ENCODE measurements at places on chromosomes 5 and 9.

- no peak for DNase-seq
Observed at GRCh38 chr5:139763930-139764791, 31.4 kb upstream of the PSD2 start.

DNA sequence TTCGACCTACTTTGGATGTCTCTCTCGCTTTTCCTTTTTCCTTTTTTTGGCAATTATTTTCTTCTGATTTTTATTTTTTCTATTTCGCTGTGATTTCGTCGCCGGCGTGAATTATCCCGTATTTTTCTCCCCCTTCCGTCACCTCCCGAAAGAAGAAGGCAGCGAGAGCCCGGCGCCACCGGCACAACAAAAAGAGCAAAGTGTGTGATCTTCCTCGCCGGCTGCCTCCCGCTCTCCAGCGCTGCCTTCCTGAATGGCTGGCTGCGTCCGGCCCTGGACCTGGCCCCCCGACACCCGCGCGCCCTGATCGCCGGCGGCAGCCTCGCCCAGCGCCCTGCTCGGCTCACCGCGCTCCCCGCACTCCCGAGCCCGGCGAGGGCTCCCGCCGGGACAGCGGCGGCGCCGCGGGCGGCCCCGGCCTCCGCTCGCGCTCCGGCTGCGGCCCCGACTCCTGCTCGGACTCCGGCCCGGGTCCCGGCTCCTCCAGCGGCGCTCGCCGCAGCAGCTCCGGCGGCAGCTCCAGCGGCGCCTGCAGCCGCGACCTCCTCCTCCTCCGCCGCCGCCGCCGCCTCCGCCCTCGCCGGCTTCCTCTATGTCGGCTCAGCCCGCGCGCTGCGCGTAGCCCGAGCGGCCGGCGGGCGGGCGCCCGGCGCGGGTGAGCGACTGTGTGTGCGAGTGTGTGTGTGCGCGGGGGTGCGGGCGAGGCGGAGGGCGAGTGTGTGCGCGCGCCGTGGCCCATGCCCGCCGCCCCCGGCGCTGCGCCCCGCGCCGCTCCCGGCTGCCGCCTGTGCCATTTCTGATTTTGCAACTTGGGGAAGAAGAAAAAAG lies 960 bp downstream of the NR2F1 start:
- DNase-seq = no peak

- no peak for DNase-seq
Observed at GRCh38 chr5:76626738-76627137, 3.5 kb upstream of the F2RL2 start.

DNA sequence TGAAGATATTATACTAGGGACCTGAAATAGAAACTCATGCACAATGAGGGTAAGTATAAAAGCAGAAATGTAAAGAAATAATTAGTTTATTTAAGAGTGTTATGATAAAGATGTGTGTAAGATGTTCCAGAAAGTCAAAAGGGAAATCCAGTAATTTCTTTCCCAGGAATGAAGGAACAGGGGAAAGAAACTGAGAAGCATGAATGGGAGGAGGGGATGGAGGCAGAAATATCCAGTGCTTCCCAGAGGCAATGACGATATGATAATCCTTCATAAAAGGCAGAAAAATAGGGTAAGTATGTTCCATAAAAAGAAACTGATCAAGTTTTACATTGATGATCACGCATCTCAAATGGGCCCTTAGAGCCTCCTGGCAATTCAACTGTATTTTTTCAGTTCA lies 120.7 kb upstream of the LPAR1 start:
- no peak for DNase-seq

DNA sequence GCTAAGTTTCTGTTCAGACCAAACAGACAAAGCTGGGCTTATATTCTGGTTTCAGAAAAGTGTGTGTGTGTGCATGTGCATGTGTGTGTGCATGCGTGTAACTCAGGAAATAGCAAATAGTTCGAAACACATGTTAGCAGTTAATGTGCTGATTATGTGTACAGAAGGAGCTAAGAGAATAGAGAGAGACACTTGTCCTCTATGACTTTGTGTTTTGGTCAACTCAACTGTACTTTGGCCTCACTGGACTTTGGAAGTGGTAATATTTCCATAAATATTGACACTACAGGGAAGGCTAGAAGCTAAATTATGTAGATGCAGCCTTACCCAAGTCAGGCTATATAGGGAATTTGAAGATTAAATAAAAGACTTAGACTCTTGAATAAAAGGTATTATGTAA lies 155.5 kb downstream of the RAB3C start:
- no peak for DNase-seq

- no peak for DNase-seq
Observed at GRCh38 chr5:174159327-174160114, 114.0 kb downstream of the NSG2 start.

DNA sequence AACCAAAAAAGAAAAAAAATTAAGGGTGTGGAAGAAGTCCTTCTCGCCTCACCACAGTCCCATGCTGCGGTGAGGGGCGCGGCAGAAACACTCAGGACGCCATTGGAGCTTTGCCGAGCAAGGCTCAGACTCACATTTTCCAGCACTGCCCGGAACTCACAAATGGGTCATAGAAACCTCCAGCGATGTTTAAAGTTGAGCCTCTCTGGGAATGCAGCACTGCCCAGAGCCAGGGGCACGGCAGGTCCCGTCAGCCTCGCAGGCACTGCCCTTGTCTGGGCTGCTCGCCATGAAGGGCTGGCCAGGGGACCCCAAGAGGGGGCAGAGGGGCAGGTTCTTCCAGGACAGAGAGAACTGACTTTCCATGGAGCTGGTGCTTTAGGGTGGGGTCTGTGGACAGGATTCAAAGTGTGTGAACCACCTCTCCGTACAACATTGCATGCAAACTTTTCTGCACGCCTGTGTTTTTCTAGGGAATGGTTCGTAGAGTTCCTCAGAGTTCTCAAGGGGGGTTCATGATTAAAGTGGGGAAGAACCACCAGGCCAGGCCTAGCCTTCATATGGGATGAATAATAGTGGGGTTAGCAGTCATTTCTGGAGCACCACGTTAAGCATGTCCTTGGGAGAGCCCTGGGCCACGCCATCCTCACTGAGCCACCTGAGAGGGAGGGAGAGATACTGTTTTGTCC lies 38.4 kb downstream of the PRRX2 start:
- DNase-seq = no peak

GRCh38 chr5:68268101-68268851 lies 52.7 kb downstream of the PIK3R1 start:
- no peak for DNase-seq

GRCh38 chr5:150215979-150216944 lies 26.4 kb downstream of the SLC6A7 start:
- DNase-seq = no peak

DNA sequence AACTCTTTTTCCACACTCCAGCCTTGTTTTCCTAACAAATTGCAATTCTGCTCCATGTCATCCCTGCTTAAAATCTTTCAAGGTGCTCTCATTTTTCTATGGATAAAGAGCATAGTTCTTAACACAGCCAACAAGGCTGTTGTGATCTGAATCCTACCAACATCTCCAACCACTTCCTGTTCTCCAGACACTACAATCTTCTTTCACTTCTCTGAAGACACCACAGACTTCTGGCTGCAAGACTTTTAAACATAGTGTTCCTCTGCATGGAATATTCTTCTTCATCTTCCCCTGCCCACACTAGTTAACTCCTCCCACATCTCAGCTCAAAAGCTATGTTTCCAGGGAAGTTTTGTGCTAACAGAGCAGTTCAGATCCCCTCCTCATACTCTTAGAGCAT lies 404.8 kb downstream of the MAN2A1 start:
- DNase-seq = no peak

DNA sequence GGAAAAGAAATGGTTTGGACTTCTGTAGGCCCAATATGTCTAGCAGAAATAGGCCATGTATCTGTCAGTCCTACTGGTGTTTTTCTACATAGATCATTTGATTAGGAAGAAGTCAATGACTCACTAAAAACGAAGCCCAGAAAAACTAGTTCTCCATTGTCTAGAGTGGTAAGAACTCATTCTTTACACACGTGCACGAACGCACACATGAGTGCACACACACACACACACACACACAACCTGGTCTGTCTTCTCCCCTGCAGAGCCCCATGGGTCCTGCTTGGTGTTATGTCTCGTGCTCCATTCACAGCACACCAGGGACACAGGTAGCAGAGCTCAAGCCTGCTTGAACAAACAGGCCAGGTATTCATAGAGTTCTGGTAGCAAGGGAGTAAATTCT lies 14.9 kb upstream of the FCN1 start:
- no peak for DNase-seq

DNA sequence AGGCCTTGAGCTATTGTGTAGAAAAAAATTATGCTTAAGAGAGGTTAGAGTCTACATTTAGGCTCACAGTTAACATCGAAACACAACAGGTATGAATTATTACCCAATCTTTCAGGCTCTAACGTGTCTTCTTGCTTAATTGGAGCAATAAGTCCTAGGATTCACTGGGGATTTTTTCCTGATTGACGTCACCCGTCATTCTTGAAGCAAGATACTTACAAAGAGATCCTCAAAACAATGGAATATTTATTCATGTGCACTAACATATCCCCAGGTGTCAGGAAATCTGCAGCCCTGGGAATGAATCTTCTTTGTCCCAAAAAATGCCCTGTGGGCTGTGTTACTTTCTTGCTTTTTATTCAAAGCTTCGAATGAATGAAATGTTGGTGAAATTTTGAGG lies 413.5 kb downstream of the NFIB start:
- DNase-seq = no peak

GRCh38 chr5:67809589-67809988 lies 406.0 kb upstream of the PIK3R1 start:
- no peak for DNase-seq

- DNase-seq = no peak
Observed at GRCh38 chr9:87671478-87671877, 54.4 kb upstream of the CTSL start.

- no peak for DNase-seq
Observed at GRCh38 chr9:133958756-133959155, 33.4 kb downstream of the VAV2 start.

GRCh38 chr5:77630114-77630680 lies 8.3 kb downstream of the OTP start:
- DNase-seq = no peak

GRCh38 chr5:120382833-120383232 lies 81.3 kb upstream of the PRR16 start:
- DNase-seq = no peak

- no peak for DNase-seq
Observed at GRCh38 chr5:75319638-75320037, 17.4 kb upstream of the HMGCR start.

DNA sequence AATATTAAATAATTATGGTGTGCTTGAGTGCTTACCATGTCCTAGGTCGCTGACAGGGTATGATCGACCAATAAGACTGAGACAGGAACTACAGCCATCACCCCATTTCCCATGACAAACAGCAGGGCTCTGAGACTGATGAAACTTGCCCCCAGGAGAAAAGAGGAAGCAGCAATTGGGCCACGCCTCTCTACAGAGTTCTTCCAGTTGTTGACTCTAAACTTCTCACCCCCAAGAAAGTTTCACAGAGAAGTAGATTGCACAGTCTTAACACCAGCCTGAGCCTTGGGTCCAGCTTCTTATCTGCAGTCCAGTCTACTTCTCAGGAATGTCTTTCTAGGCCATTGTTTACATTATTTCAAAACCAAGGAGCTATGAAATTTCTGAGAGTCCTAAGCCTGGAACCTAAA lies 182.2 kb upstream of the ANKRD55 start:
- no peak for DNase-seq

Measured in activated CD4-positive, alpha-beta T cell treated with anti-CD3 and anti-CD28 coated beads for 1 hour (primary cell).